ENCODE measurements at places on chromosomes 2 and 18.

DNA sequence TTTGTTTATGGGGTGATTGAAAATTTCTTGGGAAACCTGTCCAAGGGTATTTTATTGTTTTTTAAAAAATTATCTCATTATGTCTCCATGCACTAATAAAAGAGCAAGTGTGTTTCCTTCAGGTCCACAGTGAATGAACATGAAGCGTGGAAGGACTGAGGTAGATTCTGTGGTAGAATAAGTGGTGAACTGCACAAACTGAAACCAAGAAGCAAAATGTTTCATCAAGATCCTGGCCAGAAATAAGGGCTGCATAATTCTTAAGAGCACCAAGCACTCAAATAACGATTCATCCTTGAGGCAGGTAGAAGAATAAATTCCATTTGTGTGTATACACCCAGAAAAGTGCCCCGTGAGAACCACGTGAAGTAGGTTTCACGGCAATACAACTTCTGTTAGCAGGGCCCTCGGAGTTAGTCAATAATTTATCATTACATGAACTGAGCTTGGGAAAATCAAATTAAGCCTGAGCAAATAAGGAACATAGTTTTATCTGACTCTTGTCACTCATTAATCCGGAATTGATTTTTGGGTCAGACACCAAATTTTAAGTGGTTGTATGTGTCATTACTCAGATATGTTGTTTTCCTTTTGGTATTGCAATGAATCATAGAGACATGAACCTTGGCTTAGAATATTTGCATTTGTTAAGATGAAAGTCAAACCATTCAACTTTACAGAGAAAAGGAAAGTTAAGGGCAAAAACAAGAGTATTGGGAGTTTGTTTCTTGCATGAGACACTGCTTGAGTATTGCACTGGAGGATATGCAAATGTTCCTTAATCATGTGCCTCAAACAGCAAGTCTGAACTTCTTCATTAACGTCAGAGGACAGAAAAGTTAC lies 472.6 kb upstream of the NETO1 start:
- DNase-seq = no peak

DNA sequence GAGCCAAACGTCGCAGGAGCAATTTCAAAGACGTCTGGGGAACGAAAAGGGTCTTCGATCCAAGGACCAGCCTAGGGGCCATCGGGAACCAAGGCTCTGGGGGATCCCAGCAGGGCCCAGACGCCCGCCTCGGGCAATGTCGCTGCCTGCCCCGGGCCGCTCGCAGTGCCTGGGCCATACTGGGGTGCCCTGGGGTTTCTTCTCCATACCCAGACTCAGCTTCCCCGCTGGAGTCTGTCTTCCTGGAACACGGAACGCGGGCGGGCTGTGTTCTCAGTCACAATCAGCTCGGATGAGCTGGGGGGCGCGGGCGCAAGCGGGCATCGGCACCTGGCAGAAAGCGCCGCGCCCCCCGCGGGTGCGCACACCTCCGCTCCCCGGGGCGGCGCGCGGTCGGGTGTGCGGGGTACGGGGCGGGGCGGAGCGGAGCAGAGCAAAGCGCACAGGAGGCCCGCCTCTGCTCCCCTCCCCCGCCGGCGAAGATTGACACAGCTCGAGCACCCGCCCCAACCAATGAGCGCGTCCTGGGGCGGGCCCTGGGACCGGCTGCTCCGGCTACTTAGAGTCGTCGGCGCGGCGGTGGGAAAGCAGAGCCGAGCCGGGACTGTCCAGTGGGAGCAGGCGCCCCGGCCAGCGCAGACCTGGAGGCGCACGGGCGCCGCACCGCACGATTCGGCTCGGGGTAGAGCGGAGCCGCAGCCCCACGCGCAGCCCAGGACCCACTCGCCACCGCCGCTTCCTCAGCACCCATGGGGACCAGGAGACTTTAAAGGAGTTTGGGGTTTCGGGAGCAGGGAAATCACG lies at the start of gene LRATD1:
Gene LRATD1 (plus strand): TSS at position 585 of the 804 bp plus-strand sequence. CDS start 1,263 bp downstream, outside the sequence.
- peak; percentile 32 for DNase-seq

DNA sequence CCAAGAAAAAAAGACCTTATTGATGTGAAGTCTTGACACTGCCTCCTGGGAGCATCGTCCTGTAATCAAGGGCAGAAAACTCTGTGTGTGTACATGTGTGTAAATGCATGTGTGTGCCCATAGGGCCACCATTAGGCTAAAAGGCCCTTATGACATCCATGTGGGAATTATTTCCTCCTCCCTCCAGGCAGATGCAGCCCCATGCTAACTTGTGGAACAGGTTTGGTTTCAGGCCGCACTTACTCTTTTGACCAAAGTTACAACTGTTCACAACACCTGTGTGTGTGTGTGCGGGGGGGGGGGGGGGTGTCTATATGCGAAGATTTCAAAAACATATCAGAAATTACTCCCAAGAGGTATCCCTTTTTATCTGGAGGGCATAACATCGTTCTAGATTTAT lies 87.4 kb upstream of the SLC14A2 start:
- no peak for DNase-seq

DNA sequence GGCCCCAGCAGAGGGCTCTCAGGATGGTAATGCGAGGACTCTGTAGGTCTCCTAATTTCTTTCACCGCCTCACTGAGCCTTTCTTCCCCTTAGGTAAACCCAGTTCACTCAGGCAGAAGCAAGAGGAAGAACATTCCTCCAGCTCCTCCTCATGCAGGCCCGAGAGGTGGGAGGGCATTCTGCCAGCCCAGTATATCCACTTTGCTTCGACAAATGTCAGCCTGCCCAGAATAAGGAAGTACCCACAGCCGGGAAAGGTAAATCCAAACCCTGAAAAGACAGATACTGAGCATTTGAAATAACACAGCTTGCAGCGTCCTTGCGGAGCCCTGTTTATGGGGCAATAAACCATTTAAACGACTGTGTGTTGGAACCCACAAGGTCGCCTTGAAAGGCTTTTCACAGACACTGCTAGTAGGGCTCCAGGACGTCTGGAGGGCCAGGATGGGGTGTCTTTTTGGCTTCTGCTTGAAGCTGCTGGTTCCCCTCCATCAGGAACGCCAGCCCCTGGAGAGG lies 63.0 kb upstream of the STPG4 start:
- no peak for DNase-seq

DNA sequence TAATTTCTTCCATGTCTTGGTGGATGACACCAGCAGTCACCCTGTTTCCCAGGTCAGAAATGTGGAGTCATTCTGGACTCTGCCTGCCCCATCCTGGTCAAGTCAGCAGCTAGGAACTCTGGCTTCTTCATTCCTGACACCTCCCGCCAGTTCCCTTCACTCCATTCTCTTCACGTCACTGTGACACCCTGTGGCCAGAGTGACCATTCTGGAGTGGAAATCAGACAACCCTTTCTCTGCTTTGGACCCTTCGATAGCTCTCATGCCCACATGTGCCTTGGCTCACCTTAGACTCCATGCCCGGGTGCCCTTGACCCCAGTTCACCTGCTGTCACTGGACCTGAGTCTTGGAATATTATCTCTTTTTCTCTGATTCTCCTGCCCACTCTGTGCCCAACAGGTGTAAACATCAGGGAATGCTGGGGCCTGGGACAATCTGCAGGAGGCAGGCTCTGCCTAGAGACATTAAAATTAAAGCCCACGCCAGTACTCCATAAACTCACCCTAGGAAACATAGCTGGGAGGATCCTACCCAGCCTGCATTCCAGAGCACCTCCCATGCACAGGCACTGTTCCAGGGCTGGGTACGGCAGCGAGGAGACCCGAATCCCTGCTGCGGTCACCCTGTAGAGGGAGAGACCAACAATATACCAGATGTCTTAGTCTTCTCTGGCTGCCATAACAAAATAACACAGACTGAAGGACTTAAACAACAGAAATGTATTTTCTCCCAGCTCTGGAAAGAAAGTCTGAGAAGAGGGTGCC lies 41.1 kb upstream of the FAHD2A start:
- no peak for DNase-seq

DNA sequence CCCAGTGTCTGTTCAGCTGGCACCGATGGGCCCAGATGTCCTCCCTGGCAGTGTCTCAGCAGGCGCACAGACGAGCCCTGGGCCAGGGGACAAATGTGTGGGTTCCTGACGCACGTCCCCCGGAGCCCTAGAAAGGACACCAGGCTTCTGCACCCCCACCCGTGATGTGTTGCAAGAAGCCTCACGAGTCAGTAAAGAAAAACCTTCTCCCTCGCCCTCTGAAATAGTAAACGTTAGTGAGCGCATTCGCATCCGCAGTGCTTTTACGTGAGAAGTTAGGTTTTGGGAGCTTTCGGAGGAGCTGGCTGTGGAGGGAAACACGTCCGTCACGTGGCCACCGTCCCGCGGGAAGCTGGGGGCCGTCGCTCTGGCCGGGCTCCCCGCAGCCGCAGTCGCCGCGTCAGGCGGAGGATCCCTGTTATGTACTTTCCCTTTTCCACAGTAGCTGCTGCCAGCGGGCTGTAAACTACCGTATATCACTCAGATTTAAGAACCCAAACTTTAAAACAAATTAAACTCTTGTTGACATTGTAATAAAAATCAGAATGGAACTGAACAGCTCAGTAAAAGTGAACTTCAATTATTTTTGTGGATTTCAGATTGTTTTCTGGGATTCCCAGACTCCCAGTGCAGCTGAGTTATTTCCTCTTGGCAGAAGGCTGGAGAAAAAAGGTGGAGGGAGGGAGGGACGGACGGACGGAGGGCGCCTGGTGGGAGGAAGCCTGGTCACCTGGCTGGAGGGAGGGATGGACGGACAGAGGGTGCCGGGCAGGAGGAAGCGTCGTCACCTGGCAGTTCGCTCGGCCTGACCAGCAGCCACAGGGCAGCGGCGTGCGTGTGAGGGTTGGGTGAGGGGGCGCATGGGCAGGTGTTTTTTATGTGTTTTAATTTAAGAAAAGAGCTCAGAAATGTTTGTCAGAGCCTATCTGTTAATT lies 112.1 kb downstream of the NFATC1 start:
- DNase-seq = no peak

GRCh38 chr2:239966029-239966852 lies 58.9 kb downstream of the NDUFA10 start:
- DNase-seq = no peak

DNA sequence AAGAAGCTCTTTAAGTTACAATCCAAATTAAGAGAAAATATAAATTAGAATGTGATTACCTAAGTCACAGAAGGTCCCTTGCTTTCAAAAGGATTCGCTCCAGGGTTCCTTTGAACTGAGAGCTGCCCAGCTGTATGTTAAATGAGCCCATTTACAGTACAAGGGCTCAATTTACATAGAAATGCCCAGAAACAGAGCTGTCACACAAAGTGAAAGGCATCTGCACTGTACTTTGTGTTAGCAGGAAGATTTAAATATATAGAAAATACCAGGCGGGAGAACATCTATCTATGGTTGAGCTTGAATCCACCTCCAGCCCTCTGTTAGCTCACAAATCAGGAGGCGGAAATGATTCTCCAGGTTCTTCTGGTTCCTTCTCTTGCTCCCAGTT lies 272.9 kb downstream of the PAX3 start:
- DNase-seq = no peak

DNA sequence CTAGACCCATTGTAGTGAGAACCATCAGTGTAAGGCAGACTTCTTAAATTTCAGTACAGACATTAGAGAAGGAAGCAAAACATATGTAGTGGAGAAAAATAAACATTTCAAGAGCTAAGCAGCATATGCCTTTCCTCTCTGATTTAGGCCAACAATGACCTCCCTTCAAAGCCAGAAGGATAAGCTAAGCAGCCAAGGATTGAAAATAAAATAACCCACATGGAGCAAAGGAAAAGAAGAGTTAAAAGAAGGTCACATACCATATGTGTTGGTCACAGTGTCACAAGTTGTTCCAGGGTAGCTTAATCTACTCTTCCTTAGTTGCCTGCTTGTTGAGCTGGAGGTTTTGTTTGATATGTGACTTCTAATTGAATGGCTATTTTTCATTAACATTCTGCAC lies 15.6 kb upstream of the LAMA1 start:
- no peak for DNase-seq

DNA sequence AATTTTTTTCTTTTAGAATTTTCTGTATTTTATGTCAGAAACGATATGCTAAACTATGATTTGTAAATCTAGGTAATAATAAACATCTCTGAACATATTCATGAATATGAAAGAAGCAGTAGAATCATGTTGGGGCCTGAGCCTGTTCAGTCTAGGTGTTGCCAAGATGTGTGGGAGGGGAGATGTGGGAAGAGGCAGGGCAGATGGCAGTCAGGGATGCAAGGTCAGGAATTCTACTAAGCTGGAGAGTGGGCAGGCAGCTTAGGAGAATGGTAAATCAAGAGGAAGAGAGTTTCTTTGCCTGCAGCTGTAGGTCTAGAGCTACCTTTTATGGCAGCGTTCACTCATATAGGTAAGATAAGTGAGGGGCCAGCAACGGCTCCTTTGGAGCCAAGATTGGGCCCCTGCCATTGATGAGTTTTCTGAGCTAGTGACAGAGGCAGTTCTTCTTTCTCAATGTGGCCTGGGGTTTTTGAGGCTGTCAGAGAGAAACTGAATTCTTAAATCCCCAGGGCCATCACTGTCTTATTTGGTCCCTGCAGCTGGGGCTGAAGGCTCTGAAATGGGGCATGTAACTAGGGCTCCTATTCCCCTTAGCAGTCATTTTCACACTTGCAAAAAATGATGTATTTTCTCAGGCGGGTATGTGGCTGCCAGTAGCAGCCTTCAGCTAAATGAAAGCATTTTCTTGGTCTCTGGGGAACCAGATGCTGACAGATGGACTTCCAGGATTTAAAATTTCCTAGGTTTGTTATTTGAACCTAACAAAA lies 232.8 kb downstream of the PIK3C3 start:
- DNase-seq = no peak

DNA sequence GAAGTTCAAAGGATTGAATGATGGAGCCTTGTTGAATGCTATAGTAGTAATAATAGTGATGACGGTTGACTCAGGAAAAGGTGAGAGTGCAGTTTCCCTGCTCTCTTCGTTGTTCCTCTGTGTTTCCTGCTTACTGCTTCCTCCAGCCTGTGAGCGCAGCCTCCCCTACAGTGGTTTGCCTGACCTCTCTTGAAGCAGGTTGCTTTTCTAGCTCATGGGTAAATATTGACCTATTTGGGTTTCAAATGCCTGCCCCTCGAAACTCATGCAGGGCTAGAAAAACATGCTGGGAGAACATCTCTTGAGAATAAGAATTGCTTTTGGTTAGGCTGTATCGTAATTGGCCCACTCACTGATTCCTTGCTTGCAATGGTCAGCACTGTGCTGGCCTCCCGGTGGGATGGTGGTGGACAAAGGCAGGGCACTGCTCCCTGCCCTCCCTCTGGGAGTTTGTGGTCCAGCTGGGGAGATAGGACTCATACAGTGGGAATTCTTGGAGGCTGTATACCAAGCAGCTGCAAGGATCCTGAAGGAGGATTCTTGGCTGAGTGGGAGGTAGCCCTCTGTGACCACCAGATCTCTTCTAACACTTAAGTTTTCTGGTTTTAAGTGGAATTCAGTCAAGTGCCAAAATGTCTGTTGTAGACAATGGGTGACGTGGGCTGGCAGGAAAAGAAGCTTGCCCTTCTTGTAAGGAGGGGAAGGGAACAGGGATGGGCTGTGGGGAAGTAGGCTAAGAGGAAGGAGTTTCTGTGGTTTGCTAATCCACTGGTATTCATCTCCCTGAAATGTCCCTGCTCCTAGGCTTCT lies 5.4 kb upstream of the RNF181 start:
- no peak for DNase-seq

- no peak for DNase-seq
Observed at GRCh38 chr2:6421138-6421730, 444.5 kb downstream of the CMPK2 start.
